ENCODE measurements at places on chromosomes 11 and 22. TPM values are rescaled to one million over a fixed set of nuclear protein-coding genes. Genes with fewer than 3 reads are reported as not detected.

DNA sequence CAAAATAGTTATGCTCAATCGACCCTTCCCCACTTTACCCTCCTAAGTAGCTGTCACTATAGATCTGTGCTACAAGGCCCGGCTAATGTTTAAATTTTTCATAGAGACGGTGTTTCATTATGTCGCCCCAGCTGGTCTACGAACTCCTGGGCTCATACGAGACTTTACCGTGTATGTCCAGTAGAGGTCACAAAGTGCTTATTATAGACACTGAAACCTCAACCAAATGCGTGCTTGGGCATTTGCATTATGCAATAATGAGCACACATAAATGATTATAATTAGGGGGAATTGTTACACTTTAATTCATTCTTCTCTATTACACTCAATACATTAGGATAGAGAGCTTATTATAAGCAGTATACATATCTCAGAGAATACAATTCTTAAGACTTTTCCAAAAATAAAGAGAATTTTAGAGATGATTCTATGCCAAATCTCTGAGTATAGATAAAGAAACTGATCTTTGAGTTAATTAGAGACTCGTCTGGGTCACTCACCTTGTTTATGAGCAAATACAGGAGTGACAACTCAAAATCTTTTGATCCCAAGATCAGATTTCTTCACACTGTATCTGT, 12.5 kb upstream of the MRPL16 start:
- peak; percentile 65 for DNase-seq

DNA sequence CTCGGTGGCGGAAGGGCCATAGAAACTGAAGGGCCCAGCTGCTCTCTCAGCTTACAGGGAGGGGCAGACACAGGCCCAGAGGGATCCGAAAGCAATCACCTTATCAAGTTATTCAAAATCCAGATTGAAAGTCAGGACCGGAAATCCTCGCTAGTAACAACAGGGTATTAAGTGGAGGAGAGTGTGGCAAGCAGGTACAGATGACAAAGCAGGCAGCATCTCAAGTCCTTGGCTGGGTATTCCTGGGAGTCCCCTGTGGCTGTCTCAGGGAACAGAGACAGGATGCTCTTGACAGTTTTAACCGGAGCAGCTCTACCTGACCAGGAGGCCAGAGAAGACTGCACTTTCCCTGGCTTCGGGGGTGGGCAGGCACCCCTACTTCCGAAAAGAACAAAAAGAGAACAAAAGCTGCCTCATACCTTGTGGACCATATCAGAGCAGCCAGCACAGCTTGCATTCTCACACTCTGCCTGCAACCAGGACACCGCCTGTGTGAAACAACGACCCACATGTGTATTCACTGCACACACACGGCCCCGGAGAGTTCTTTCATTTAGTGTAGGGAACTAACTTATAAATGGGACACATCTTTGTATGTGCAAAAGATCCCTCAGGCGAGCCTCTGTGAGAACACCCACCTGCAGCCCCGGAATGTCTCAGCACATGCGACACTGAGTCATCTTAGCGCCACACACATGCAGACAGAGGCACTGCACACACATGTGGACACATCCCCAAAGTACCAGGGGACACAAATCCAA, 78.3 kb downstream of the MICAL3 start:
- no peak for DNase-seq

- DNase-seq, result no peak
Measured at GRCh38 chr11:44083906-44084305, 11.6 kb upstream of the EXT2 start.

Gene OOSP1
- total RNA-seq, result not detected

Gene MMP11
- 55.0 TPM for total RNA-seq
